ENCODE measurements at places on chromosomes 13 and 19.

DNA sequence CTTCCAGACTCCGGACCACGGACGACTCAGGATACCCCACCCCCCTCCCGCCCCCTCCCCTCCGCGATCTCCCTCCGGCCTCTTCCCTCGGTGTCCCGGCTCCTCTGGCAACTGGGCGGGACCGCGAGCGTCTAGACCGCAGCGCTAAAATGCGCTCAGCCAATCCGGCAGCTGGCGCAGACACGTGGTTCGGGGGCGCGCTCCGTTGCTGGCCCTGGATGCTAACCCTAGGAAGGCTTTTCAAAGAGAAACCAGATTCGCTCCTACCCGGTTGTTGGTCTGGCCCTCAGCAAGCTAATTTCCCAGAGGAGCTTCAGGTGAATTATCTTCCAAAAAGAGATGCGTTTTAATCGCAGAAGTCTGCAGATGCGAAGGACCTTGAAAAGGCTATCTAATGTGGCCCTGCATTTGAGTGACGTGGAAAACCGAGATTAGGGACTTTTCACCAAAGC, at the start of gene DZIP1:
Gene DZIP1 (minus strand): TSS at position 106 of the 452 bp plus-strand sequence. CDS start 2,677 bp downstream, outside the sequence.
- no peak for DNase-seq

- DNase-seq, result no peak
Observed at GRCh38 chr19:1863328-1863637, at the start of gene KLF16. Gene KLF16, minus strand, starts transcription at chr19:1863579. Its CDS starts 82 bp downstream, at chr19:1863497.

DNA sequence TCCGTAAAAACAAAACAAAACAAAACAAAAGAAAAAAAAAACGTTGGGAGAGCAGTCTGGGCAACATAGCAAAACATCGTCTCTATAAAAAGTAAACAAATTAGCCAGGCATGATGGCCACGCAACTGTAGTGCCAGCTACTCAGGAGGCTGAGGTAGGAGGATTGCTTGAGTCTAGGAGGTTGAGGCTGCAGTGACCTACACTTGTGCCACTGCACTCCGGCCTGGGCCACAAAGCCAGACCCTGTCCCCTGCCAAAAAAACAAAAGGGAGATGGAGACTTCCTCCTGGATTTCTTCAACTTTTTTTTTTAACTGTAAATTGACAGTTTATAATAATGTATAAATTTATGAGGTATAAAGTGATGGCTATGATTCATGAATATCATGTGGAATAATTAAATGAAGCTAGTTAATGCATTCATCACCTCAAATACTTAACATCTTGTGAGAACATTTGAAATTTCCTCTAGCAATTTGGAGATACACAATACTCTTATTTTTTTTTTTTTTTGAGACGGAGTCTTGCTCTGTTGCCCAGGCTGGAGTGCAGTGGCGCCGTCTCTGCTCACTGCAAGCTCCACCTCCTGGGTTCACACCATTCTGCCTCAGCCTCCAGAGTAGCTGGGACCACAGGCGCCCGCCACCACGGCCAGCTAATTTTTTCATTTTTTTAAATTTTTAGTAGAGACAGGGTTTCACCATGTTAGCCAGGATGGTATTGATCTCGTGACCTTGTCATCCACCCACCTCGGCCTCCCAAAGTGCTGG, 1.9 kb downstream of the PDCD2L start:
- no peak for DNase-seq

GRCh38 chr19:2426611-2427428, 566 bp downstream of the TIMM13 start:
- DNase-seq, result peak; percentile 41

- DNase-seq, result no peak
Observed at GRCh38 chr19:7113233-7113632, 43.7 kb downstream of the ZNF557 start.

- DNase-seq, result no peak
Observed at GRCh38 chr19:4705413-4706131, 18.1 kb downstream of the DPP9 start.

DNA sequence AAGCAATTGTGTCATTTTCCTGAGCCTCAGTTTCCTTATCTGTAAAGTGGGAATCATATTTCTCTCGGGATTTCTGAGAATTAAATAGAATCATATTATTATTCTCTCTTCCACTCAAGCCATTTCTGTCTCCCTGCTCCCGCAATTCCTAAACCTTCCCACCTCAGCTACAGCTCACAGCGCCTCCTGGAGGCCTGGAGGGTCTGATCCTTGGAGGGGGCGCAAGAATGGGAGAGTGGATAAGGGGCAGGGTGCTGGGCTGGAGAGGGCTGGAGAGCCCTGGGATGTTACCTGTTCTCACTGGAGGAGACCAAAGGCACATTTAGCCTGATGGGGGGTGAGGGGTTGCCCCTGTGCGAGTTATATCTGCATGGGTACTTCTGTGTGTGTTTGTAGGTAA, 31.1 kb upstream of the CYP2S1 start:
- no peak for DNase-seq

- DNase-seq, result no peak
Observed at GRCh38 chr13:107210723-107211030, 642.7 kb upstream of the ARGLU1 start.

- no peak for DNase-seq
Observed at GRCh38 chr13:63377986-63378385, 1962.3 kb upstream of the PCDH20 start.

DNA sequence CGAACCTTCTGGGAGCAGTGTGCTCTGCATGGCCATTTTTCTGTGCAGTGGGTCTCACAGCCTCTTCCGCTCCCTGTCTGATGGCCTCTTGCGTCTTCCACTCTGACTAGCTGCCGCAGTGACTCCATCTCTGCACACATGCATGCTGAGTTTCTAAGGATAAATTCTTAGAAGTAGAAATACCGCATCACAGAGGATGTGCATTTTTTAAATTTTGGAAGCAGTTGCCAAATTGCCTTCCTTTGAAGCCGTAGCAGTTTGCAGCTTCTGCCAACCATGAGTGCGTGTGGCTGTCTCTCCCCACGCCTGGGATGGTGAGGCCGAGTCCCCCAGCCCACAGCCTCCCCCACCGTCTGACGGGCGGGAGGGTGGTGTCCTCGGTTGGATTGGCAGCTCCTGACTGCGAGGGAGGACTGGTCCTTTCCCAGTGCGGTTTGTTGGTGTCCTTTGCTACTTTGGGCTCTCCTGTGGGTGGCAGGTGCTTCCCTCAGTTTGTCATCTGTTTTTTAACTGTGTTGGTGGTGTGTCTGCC, 9.8 kb downstream of the FZR1 start:
- no peak for DNase-seq
